ENCODE measurements at places on chromosomes 1 and 21. TPM values are rescaled to one million over a fixed set of nuclear protein-coding genes. Genes with fewer than 3 reads are reported as not detected.

The GBP3 gene
- total RNA-seq: 4.7 TPM

The AHDC1 gene
- total RNA-seq: 26.3 TPM

The ZNF697 gene
- 0.38 TPM for total RNA-seq

The CHRM3 gene
- total RNA-seq: 0.36 TPM

The WDR64 gene
- not detected for total RNA-seq

The AJAP1 gene
- total RNA-seq: 0.78 TPM

The S100A7A gene
- not detected for total RNA-seq

The RASAL2 gene
- total RNA-seq: not detected

The CLEC20A gene
- not detected for total RNA-seq

The PGBD5 gene
- not detected for total RNA-seq

The AHCYL1 gene
- 77.8 TPM for total RNA-seq

The TNFSF18 gene
- total RNA-seq: not detected

The ATP6V1G3 gene
- total RNA-seq: not detected

The ZNF672 gene
- total RNA-seq: 45.1 TPM

The HRNR gene
- not detected for total RNA-seq

The FCAMR gene
- total RNA-seq: not detected

The VAV3 gene
- 5.3 TPM for total RNA-seq

The COPA gene
- 118 TPM for total RNA-seq

The OLIG2 gene
- total RNA-seq: not detected

The DENND2C gene
- 1.5 TPM for total RNA-seq

The CNIH3 gene
- 1.6 TPM for total RNA-seq

The TDRD5 gene
- not detected for total RNA-seq

The CNKSR1 gene
- total RNA-seq: 1.4 TPM

The ALPL gene
- total RNA-seq: not detected

The HCRTR1 gene
- total RNA-seq: not detected

The CASQ2 gene
- total RNA-seq: not detected

The CYP4B1 gene
- total RNA-seq: not detected

The PRAMEF8 gene
- not detected for total RNA-seq

The UBXN10 gene
- 0.34 TPM for total RNA-seq

The PERM1 gene
- not detected for total RNA-seq

The CYP4X1 gene
- not detected for total RNA-seq
